ENCODE measurements at places on chromosomes 2 and 18.
A peak's percentile ranks its signal among the peaks of the same experiment; 100 is the strongest.

GRCh38 chr2:237097911-237098702 lies 12.4 kb downstream of the COPS8 start:
- H3K36me3 ChIP-seq, result peaks cover 8% of the 10 kb centered on the region
- H3K4me1 ChIP-seq, result no peaks in the 10 kb centered on the region
- DNase-seq, result no peak

GRCh38 chr2:98875081-98875728 lies 60.8 kb downstream of the CRACDL start:
- H3K4me3 ChIP-seq, result no peak overlapping the region
- H3K27me3 ChIP-seq, result no peaks in the 10 kb centered on the region
- no peak overlapping the region for H3K27ac ChIP-seq
- no peaks in the 10 kb centered on the region for H3K4me1 ChIP-seq
- no peaks in the 10 kb centered on the region for H3K36me3 ChIP-seq

- no peak overlapping the region for H3K4me3 ChIP-seq
- H3K27ac ChIP-seq, result peak overlapping the region; percentile 46
- no peaks in the 10 kb centered on the region for H3K27me3 ChIP-seq
- no peak for DNase-seq
- H3K36me3 ChIP-seq, result no peaks in the 10 kb centered on the region
These were observed 36.9 kb downstream of the RAPH1 start for GRCh38 chr2:203498161-203498560.

DNA sequence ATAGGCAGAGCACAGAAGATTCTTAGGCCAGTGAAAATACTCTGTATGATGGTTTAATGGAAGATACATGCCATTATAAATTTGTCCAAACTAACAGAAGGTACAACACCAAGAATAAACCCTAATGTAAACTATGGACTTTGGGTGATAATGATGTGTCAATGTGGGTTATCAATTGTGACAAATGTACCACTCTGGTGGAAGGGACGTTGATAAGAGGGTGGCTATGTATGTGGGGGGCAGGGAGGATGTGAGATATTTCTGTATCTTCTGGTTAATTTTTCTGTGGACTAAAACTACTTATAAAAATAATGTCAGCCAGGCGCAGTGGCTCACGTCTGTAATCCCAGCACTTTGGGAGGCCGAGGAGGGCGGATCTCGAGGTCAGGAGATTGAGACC lies 86.2 kb downstream of the HNRNPLL start:
- no peaks in the 10 kb centered on the region for H3K4me1 ChIP-seq
- H3K27me3 ChIP-seq, result no peaks in the 10 kb centered on the region
- no peaks in the 10 kb centered on the region for H3K36me3 ChIP-seq
- no peak for DNase-seq
- no peak overlapping the region for H3K4me3 ChIP-seq

DNA sequence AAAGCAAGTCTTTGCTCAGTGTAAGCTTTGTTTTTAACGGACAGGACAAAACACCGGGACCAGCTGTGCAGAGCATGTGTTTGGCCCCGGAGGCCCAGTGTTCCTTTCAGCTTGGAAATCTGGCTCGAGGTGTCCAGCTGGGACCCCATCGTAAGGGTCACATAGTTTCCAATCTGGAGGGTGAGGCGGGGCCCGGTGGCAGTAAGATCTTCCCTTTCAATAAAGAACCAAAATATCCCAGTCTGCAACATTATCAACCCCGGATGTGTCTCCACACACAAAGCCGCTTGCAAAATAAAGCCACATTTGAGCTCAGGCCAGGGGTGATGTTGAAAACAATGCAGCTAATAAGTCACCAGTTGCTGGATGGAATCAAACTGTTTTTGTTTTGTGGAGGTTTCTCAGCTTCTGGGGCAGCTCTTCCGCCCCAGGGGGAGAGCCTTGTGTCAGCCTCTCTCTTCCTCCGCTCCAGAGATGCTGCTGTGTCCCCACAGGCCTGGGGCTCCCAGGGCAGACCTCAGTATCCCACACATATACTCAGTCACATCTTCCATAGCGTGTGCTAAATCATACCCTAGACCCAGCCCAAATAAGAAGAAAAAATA lies 138.6 kb upstream of the GLI2 start:
- H3K4me1 ChIP-seq, result peaks cover 13% of the 10 kb centered on the region
- no peaks in the 10 kb centered on the region for H3K36me3 ChIP-seq
- H3K27me3 ChIP-seq, result no peaks in the 10 kb centered on the region
- DNase-seq, result peak; percentile 71

DNA sequence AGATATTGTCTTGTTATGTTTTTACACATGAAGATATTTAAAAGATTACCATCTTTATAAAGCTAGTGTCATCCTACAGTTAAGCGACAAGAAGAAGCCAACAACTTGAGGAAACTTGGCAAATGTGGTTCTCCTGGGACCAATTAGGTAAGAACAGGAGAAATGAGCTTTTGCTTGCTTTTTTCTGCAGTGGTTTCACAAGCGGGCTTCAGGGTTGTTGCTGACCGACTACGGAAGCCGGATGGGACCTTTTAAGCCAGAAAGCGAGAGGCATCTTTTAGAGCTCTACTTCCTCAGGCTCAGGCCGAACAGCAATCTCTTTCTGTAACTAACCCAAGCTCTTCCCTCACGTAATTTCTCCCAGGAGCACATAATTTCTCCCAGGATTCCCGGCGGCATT lies 256.5 kb downstream of the CNTNAP5 start:
- H3K27ac ChIP-seq, result no peak overlapping the region
- DNase-seq, result no peak
- no peak overlapping the region for H3K4me3 ChIP-seq
- H3K27me3 ChIP-seq, result no peaks in the 10 kb centered on the region
- no peaks in the 10 kb centered on the region for H3K4me1 ChIP-seq
- no peaks in the 10 kb centered on the region for H3K36me3 ChIP-seq

- H3K4me3 ChIP-seq, result no peak overlapping the region
- H3K27me3 ChIP-seq, result no peaks in the 10 kb centered on the region
- DNase-seq, result peak; percentile 60
- no peaks in the 10 kb centered on the region for H3K4me1 ChIP-seq
These were observed 118.2 kb downstream of the CLIP4 start for GRCh38 chr2:29233428-29233827.

DNA sequence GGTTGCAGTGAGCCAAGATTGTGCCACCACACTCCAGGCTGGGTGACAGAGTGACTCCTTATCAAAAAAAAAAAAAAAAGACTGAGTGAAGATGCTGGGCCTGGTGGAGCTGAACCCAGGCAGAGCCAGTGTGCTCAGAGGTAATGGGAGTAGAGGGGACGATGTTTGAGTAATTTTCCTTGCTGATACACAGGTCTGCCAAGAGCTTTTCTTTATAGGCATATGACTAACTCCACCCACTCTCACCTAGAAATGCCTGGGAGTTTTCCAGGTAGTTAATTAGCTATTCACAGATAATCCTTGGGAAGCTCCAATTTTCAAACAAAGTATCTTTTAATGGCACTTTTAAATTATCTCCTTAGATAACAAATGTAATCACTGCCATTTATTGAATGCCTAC lies 33.4 kb upstream of the ACSL3 start:
- no peak overlapping the region for H3K4me3 ChIP-seq
- H3K36me3 ChIP-seq, result no peaks in the 10 kb centered on the region
- H3K4me1 ChIP-seq, result no peaks in the 10 kb centered on the region
- no peak overlapping the region for H3K27ac ChIP-seq
- no peak for DNase-seq

GRCh38 chr18:44458777-44459176 lies 221.9 kb upstream of the SETBP1 start:
- no peak overlapping the region for H3K4me3 ChIP-seq
- no peaks in the 10 kb centered on the region for H3K4me1 ChIP-seq
- no peaks in the 10 kb centered on the region for H3K36me3 ChIP-seq
- no peaks in the 10 kb centered on the region for H3K27me3 ChIP-seq
- DNase-seq, result no peak

Measured in breast epithelium (tissue), 4 donors.